PC-3 (cell line): ENCODE measurements at places on chromosomes 7 and 10. TPM values are rescaled to one million over a fixed set of nuclear protein-coding genes. Genes with fewer than 3 reads are reported as not detected.

Gene CDHR3
- 5.9 and 9.8 TPM in 2 replicates for total RNA-seq

GRCh38 chr10:25651534-25651933 is 282.5 kb upstream of the MYO3A start:
- H3K4me1 ChIP-seq = no peaks in the 10 kb centered on the region
- H3K4me3 ChIP-seq = no peak overlapping the region
- no peak overlapping the region for H3K27ac ChIP-seq

GRCh38 chr10:122113161-122113944 is 124.4 kb downstream of the TACC2 start:
- no peaks in the 10 kb centered on the region for H3K27me3 ChIP-seq
- H3K4me1 ChIP-seq = peaks cover 32% of the 10 kb centered on the region
- peak overlapping the region; percentile 87 for H3K4me3 ChIP-seq
- DNase-seq = peak; percentile 67
- peak overlapping the region; percentile 99 for H3K27ac ChIP-seq

Gene TDRD1
- not detected in 2 replicates for total RNA-seq

Gene OPALIN
- not detected in 2 replicates for total RNA-seq

DNA sequence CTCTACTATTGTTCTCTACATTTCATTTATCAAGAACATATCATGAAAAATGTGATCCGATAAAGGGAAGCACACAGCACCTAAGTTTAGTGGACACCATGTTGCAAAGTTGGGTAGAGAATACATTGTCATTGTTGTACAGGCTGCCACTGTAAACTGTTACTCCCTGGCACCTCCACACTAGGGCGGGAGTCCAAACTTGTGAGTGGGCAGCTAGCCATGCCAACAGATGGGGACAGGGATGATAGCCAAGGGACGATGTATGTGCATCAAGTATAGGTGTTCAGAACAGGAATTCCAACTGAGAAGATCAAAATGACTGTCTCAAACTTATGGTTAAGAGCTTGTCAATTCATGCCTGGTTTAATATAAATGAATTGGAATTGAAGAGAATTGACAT is 31.1 kb upstream of the COMMD3 start:
- H3K4me3 ChIP-seq = no peak overlapping the region
- H3K27ac ChIP-seq = no peak overlapping the region
- no peaks in the 10 kb centered on the region for H3K27me3 ChIP-seq

DNA sequence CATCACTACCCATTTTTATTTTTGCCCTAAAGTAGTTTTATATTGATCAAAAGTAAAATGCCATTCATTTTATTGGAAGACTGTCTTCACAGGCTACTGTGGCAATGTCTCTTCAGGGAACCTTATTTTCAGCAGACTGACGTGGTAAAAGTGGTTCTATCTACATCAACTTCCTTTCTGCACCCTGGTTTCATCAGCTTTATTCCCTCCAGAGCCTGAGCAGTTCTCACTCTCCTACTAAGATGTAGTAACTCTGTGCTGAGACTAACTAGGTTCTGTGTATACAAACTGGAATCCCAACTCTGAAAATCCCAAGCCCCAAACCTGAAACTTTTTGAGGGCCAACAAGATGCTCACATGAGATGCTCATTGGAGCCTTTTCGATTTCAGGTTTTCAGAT is 155.3 kb downstream of the SFMBT2 start:
- no peaks in the 10 kb centered on the region for H3K36me3 ChIP-seq
- H3K27ac ChIP-seq = no peak overlapping the region
- H3K4me1 ChIP-seq = peaks cover 18% of the 10 kb centered on the region

- H3K4me3 ChIP-seq = no peak overlapping the region
- no peaks in the 10 kb centered on the region for H3K4me1 ChIP-seq
- DNase-seq = no peak
- no peak overlapping the region for H3K27ac ChIP-seq
- no peaks in the 10 kb centered on the region for H3K36me3 ChIP-seq
These were observed 407.4 kb downstream of the GRM8 start for GRCh38 chr7:126845331-126845730.

Gene TAX1BP1
- 49.5 and 58.5 TPM in 2 replicates for total RNA-seq

GRCh38 chr7:78039790-78040776 is 241.5 kb downstream of the PHTF2 start:
- H3K4me1 ChIP-seq = no peaks in the 10 kb centered on the region
- no peak overlapping the region for H3K27ac ChIP-seq
- no peak for DNase-seq
- no peak overlapping the region for H3K4me3 ChIP-seq
- no peaks in the 10 kb centered on the region for H3K36me3 ChIP-seq
- H3K27me3 ChIP-seq = peaks cover 29% of the 10 kb centered on the region

Gene SH2B2
- 8.8 and 10.7 TPM in 2 replicates for total RNA-seq

Gene GARIN1A
- 0.91 and 3.6 TPM in 2 replicates for total RNA-seq

GRCh38 chr10:132774902-132775863 is 10.8 kb downstream of the NKX6-2 start:
- no peak overlapping the region for H3K27ac ChIP-seq
- no peak overlapping the region for H3K4me3 ChIP-seq
- no peaks in the 10 kb centered on the region for H3K27me3 ChIP-seq
- H3K4me1 ChIP-seq = no peaks in the 10 kb centered on the region
- DNase-seq = no peak
- H3K36me3 ChIP-seq = no peaks in the 10 kb centered on the region

DNA sequence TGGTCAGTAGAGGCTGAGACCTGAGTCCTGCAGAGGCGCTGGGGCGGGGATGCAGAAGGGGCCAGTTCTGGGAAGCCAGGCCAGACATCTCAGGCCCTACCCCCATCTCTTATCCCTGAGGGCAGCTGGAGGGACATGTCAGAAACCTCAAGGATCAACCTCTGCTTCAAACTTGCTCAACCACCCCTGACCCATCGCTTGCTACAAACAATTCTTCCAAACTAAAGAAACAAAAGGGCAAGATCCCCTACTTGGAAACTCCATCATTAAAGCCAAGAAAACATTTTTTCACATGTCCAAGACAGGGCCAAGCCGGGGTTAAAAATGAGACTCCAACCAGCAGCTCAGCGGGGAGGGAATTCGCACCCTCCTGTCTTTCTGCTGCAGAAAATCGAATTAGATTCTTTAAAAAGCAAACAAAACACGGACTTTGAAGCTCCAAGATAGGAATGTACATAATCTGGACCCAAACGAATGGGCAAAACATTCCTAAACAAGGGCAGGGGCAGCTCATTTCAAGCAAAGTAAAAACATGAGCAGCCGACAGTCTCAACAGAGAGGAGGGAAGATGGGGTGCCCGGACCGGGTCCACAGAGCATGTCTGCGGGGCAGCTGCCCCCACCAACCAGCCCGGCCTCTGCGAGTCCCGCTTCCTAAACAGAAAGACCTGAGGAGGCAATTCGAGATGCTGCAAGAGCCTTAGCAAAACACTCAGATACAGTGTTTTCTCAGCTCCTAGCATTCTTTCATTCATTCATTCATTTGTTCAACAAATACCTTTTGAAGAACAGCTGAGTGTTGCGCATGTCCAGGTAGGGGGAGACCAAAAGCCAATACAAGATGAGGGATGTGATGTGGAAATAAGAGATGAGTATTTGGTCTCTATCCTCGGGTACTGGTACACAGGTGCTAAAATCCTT is 44.8 kb downstream of the CHST15 start:
- H3K36me3 ChIP-seq = no peaks in the 10 kb centered on the region
- no peak overlapping the region for H3K4me3 ChIP-seq
- peaks cover 17% of the 10 kb centered on the region for H3K4me1 ChIP-seq
- no peak overlapping the region; the same call in 1 of the 2 replicates for H3K27ac ChIP-seq

DNA sequence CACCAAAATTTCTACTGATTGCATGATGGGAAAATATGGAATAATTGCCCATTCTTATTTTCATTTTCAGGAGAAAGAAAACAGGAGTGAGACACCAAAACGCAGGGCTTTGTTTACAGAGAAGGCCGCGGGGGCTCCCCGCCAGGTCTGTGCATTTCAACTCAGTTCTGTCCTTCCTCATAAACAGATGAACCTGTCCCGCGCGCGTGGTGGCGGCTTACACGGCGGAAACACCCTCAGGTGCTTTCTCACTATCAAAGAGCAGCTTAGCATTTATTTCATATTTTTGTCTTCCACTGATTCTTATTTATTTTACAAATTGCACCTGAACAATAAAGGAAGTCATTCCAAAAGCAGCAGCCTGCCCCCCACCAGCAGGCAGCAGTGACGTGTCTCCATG is 579.4 kb downstream of the PTPRN2 start:
- H3K4me1 ChIP-seq = no peaks in the 10 kb centered on the region
- H3K27me3 ChIP-seq = peaks cover 9% of the 10 kb centered on the region
- H3K27ac ChIP-seq = no peak overlapping the region
